Tongue (tissue), 3 donors: ENCODE measurements at places on chromosomes 3 and 15. TPM values are rescaled to one million over a fixed set of nuclear protein-coding genes. Genes with fewer than 3 reads are reported as not detected.

CXCR6 gene
- total RNA-seq = 0.41 TPM

- no peak for DNase-seq
Measured at GRCh38 chr3:9231006-9231405, 18.4 kb downstream of the SRGAP3 start.

DNA sequence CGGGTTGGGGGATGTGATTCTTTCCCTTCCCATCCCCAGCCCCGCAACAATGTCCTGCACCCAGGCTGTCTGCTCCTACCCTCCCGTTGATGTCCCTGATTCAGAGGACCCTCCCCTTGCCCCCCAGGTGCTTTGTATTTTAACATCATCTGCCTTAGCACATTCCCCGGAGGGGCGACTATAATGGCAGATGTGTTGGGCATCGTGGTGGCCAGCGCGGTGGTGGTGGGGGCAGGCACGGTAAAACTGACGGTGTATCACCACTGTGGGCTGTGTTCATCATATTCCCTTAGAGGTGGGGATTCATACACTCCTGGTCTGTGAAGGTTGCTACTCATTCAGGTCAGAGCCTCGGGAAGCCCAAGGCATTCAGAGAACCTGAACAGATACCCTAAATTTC, 173.0 kb downstream of the ADAMTS17 start:
- no peak for DNase-seq

DNA sequence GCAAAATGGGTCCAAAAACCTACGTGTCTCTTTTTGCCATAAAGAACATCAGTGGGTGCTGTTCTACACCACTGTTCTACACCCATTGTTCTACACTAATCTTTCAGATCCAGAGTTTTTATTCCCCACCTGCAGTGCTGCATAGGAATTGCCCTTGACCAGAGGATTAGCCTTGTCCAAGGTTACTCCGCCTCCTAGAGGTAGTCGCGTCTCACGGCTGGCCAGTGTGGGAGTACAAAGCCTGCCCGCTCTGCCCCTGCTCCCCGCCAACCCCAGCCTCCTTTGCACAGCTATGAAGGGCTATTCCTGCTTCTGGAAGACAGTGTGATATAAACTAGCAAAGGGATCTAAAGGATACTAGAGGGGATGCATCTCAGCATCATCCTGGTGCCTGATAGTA, 222.1 kb upstream of the LMCD1 start:
- no peak for DNase-seq

DNA sequence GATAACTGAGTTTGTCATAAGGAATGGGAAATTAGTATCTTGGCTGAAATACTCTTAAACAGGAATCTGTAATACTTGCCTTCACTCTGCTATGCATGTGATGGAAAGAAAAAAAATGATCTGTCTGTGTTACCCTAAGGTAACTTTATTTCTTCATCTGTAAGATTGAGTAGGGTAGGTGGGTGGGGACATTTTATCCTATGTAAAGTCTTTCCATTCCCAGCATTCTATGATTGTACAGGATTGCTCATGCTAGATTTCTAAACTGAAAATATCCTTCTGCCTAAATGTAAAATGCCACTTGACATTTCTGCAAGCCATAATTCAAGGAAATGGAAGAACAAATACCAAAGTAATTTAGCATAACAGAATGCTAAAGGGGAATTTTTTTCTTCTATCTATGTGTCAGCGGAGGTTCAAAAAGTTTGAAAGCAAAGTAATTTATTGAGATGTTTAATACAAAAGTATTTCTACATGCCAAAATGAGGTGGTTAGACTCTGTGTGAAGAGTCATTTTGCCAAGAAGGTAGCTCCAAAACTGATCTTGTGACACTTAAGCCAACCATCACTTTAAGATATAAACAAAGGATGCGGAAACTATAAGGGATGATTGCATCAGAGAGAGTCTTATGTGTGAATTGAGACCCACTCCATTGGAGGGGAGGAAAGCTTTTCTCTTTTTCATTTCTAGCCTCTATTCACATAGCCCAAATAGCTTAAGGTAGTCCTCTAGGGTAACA, 46.6 kb upstream of the SERPINI2 start:
- DNase-seq = no peak

GRCh38 chr15:92306663-92307062, 87.0 kb upstream of the ST8SIA2 start:
- DNase-seq = peak; percentile 31

- DNase-seq = peak; percentile 45
Measured at GRCh38 chr15:34241376-34242330, 16.8 kb downstream of the EMC4 start.

CAMKV gene
- total RNA-seq = 0.51 TPM
